ENCODE measurements at places on chromosomes 7 and 10.

- peak; percentile 94 for DNase-seq
These were observed 875 bp upstream of the DDIT4 start for GRCh38 chr10:72272689-72273409.

DNA sequence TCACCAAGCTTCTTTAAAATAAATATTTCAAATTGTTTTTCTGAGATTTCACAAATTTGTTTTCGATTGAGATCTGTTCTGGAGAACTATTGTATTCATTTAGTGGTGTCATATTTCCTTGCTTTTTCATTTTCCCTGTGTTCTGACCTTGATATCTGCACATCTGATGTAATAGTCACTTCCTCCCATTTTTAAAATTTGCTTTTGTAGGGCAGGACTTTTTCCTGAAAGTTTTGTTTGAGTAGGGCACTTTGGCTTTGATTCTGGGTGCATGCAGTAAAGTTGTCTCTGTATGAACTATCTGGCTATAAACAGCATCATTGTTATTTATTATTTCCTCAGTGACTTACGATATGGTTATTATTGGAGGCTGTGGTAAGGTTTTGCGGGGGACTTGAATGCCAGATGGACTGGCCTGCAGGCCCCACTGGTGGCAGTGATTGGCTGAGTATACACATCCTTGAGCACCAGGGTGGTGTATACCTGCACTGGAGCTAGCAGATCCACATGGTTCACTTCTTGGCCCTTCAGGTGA is 83.6 kb downstream of the CSTF2T start:
- no peak for DNase-seq

- no peak for DNase-seq
These were observed 49.1 kb downstream of the TMEM209 start for GRCh38 chr7:130156140-130156539.

GRCh38 chr7:35624299-35625186 is 70.4 kb downstream of the HERPUD2 start:
- DNase-seq, result peak; percentile 58

GRCh38 chr10:112819231-112819630 is 130.8 kb upstream of the TCF7L2 start:
- no peak for DNase-seq

DNA sequence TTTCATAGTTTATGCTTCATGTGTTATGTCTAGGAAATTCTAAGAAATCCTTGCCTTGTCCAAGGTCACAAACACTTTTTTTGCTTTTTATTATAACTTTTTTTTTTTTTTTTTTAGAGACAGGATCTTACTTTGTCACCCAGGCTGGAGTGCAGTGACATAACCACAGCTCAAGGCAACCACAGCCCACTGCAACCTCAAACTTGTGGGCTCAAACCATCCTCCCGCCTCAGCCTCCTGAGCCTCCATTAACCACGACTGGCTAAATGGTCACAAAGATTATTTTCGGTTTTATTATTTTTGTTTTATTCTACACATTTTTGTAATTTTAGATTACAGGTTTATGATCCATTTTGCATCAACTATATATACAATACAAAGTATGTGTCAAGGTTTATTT is 7.1 kb upstream of the FAM204A start:
- DNase-seq, result no peak

- DNase-seq, result no peak
These were observed 39.7 kb upstream of the HPS1 start for GRCh38 chr10:98486421-98486820.

DNA sequence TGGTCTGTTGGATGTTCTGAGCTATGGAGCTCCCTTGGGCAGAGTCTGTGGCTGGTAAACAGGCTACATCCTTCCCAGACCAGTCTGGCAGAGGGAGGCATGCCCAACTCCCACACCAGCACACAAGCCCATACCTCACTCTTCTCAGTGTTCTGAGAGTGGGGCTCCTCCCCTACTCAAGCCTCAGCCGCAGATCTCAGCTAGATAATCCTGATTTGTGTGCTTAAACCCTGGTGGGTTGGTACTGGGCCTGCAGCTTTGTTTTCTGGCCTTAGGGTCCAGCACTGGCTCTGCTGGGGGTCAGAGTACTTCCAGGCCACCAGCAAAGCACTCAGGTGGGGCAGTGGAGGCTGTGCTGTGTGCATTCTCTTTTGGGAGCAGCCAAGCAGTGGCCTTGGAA is 70.4 kb downstream of the MGAM2 start:
- DNase-seq, result no peak
